ENCODE measurements at places on chromosomes 13 and 19.
A peak's percentile ranks its signal among the peaks of the same experiment; 100 is the strongest.

- DNase-seq = peak; percentile 2
These were observed 11.5 kb upstream of the CYP4F3 start for GRCh38 chr19:15629003-15629880.

DNA sequence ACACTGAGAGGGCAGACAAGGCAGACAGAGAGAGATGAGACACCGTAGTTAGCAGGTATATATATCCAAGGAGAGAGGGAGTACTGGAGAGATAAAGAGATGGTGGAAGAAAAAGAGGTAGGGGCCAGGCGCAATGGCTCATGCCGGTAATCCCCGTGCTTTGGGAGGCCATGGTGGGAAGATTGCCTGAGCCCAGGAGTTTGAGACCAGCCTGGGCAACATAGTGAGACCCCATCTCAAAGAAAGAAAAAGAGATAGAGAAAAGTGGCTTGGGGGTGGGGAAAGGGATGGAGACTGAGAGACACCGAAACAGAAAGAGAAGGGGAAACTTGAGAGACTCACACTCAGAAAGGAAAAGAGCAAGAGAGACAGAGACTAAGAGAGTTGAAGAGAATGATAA is 2.5 kb downstream of the RAB4B start:
- DNase-seq = no peak

DNA sequence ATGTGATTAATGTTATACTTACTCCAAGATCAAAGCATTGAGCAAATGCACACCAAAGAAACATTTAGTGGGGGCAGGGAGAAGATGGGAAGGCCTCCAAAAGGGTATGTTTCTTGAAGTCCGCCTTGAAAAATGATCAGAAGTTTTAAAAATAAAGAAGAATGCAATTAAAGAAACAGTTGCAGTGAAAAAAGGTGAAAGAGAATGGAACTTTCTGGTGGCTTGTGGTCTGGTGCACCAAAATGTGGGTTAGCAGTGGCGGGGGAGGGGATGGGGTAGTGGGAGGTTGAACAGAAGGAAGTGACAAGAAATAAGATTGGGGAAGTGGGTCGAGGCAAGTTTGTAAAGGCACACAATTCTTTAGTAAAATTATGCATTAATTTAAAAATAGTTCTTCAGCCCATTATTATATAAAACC is 2.5 kb downstream of the LCP1 start:
- no peak for DNase-seq

DNA sequence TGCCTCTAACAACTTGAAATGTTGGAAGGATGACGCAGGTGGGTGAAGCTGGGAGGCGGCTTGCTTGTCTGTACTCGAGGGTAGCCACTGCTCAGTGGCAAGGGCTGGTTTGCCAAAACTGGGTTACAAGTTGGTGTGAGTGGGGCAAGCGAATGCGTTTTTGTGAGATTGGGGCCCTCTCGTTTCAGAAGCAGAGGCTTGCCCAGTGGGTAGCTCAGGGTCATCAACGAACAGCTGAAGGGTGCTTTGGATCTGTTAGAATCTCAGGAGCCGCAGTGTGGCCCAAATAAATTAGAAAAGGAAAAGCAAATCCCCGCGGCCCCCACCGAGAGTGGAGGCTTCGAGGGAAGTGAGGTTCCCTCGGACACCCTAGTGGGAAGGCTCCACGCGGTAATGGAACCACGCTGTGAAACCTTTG is 7.3 kb downstream of the ATP4B start:
- DNase-seq = no peak

DNA sequence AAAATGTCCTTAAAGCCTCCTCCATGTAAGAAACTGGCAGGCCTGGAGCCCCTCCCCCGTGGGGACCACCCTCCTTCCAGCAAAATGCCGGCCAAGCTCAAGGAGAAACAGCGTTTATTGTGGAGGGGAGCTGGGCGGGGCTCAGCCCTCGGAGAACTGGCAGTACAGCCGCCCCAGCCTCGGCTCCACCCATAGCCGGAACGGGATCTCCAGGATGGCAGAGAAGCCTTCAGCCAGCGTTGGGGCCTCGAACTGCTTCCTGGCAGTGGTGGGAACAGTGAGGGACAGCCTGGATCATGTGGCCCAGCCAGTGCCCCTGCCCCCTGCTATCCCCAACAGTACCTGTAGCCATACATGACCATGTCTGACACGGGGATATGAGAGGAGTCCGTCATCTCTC is 6.3 kb downstream of the PNKP start:
- no peak for DNase-seq

DNA sequence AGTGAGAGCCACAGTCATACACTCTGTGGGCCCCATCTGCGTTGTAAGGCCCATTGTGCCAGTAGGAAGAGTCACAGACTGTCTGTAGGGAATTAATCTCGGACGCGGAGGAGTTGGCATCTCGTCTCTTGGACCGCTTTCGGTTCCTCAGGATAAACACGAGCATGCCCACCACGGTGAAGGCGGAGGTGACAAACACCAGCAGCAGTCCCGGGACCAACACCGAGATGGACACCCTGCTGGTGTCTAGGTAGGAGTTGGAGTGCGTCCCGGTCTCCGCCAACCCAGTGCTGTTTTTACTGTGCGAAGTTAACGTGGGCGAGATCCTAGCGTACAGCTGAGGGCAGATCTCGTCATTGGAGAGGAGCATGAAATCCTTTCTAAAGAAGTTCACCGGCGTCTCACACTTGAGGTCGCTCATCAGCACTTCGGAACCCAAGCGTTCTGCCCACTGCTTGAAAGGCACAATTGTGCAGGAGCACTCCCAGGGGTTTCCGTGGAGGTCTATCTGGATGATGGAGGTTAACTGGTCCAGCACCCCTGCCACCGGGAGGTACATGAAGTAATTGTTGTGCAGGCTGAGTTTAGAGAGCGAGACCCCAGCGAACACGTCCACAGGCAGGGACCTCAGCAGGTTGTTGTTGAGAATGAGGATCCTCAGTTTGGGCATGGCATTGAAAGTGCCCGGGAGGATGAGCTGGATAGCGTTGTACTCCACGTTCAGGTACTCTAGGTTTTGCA is 2.7 kb downstream of the SLITRK1 start:
- no peak for DNase-seq

DNA sequence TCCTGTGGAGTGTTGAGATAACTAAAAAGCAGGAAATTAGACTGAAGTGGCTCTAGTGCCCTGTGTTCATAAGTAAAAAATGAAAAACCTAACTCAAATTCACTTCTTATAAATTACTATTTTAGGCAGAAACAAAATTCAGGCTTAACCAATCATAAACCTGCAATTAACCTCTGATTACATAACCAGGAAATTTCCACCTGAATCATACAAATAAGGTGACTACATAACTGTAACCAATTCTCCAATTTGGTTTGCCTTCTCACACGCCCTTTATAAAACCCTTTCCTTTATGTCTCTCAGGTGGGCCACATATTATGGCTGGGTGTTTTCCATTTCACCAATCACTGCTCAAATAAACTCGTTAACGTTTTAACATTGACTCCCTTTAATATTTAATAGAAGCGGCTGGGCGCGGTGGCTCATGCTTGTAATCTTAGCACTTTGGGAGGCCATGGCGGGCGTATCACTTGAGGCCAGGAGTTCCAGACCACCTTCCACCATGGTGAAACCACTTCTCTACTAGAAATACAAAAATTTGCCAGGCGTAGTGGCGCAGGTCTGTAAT is 22.9 kb upstream of the ZNF724 start:
- no peak for DNase-seq

DNA sequence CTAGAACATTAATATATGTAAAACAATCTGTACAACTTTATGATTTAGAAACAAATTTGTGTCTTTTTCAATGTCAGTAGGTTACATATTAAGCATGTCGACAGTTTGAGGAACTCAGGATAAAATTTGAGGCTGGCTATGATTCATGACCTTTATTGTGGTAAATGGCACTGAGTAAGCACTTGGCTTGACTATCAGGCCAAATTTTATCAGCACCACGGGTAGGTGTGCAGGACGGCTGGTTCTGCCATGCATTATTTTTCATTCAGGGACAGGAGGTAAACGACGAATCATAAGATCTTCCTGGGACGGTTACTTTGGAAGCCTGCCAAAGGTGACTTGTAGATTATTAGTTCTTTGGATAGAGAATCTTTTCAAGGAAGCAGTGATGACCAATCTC is 19.9 kb upstream of the CYP4F8 start:
- DNase-seq = no peak

DNA sequence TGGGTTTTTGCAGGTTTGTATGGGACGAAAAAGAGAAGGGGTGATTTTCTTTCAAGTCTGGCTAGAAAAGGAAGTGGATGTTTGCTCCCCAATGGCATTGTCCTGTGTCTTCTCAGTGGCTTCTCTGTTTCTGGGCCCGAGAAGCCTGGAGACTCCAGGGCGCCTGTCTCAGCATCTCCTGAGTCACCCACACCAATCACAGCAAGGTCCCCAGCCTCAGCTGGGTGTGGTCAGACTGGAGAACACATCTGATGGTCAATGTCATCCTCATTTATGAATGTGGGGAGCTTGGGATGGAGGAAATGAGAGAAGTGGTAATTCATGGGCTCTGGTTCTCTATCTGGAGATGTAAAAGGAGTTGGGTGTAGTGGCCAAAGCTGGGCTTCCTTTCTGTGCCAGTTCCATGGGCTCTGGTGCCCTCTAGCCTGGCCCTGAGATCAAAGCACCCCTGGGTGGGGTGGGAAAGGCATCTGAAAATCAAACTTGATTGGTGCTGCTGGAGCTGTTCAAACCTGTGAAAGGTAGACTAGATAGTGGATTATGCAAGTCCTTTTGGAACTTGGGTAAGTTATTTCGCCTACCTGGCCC is 13.4 kb downstream of the RASL11A start:
- DNase-seq = no peak

- DNase-seq = no peak
These were observed 7.7 kb upstream of the NANOS2 start for GRCh38 chr19:45922281-45922680.

- no peak for DNase-seq
These were observed 115.8 kb downstream of the DIAPH3 start for GRCh38 chr13:60047918-60048317.

DNA sequence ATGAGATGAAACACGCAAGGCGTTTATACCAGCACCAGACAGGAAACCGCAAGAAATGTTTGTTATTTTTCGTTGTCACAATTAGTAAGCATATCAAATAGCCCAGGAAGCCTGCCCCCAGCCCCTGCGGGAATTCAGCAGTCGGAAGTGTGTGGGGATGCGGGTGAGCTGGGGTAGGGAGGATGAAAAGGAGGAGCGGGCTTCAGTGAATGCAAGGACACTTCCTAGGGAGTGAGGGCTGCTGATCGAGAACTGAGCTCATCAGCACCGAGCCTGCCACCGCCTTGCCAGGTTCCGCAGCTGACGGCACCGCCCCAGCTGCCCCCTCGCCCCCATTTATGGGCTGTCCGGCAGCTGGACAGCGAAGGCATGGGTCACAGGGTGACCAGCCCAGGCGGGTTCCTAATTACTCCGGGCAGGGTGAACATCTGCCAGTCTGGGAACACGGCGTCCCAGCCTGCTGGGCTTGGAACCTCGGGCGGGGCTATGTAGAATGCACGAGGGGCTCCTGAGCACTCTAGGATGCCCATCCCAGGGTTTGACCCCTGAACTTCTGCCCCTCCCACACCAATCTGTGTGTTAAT is 1.6 kb upstream of the BEST2 start:
- DNase-seq = no peak

GRCh38 chr13:21850013-21851006 is 179.4 kb downstream of the FGF9 start:
- DNase-seq = no peak

GRCh38 chr13:79385694-79386093 is 20.4 kb downstream of the RBM26 start:
- DNase-seq = no peak

DNA sequence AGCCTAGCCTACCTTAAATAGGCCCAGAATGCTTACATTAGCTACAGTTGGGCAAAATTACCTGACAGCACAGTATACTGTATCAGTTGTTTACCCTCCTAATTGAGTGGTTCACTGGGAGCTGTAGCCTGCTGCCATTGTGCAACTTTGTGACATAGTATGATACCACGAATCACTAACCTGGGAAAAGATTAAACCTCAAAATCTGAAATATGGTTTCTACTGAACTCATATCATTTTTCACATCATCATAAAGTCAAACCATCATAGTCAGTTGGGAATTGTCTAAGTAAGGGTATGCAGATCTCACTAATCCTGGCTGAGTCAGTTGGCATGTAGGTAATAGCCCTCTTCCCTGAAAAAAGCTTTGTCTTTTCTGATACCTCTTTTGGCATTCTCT is 9.2 kb downstream of the PAN3 start:
- DNase-seq = no peak

DNA sequence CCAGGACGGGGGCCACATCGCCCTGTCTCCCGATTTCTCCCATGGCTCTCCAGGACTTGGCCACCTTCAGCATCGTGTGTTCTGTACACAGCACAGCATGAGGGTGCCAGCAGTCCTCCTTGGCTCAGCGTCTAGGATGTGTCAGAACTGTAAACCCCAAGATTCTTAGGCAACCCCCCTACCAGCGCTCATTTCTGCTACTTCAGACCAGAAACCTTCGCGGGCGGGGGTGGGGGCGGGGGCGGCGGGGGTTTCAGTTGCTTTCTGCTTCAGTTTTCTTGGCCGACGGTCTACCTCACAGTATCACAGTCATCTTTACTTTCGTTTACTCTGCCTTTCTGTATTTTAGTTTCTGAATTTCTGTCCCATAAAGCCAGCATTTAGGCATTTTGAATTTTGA is 82.4 kb downstream of the GGACT start:
- DNase-seq = no peak

GRCh38 chr13:43908156-43909126 is 28.7 kb downstream of the LACC1 start:
- DNase-seq = peak; percentile 12
